ENCODE measurements at places on chromosomes 12 and 14.

- DNase-seq = no peak
These were observed 1.6 kb downstream of the GLTP start for GRCh38 chr12:109878749-109879148.

- DNase-seq = no peak
These were observed 102.6 kb downstream of the NTN4 start for GRCh38 chr12:95687937-95688336.

- no peak for DNase-seq
These were observed 182.9 kb upstream of the SLC38A2 start for GRCh38 chr12:46555406-46555852.

DNA sequence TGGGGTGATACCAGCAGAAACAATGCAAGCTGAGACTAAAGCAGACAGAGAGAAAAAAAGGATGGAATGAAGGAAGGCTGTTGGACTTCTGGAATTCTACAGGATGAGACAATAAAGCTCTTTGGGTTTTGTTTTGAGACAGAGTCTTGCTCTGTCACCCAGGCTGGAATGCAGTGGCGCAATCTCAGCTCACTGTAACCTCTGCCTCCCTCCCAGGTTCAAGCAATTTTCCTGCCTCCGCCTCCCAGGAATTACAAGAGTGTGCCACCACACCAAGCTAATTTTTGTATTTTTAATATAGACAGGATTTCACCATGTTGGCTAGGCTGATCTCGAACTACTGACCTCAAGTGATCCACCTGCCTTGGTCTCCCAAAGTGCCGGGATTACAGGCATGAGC lies 115.4 kb downstream of the EXOC5 start:
- no peak for DNase-seq

DNA sequence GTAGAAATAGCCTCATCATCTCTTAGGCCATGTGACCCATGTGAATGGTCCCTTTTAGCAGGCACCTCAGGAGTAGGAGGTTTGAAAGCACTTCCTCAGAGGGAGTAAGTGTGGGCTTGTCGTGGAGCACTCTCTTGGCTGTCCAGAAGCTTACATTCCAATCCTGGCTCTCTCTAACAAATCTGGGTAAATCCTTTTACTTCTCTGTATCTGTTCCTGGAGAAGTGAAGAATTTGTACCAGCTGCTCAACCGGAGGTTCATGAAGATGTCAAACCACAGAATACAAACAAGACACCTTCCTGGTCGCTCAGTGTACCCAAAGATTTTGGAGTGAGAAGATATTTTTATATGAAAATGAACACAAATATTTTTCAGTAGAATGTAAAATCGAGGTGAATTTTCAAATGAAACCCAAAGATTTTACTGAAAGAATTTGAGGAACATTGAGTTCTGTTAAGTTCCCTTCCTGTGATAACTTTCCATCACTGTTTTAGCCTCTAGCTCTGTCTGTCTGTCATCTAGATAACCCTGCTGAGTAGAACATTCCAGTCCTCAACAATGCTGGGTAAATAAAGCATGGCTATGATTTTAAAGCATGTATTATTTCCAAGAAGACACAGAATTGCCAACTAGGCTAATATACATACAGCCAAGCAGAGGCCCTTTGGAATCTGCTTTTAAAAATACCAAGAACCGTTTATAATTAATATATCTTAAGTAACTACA lies 263.9 kb upstream of the RGS6 start:
- no peak for DNase-seq

- DNase-seq = no peak
These were observed 13.6 kb downstream of the CCDC198 start for GRCh38 chr14:57480051-57480450.

DNA sequence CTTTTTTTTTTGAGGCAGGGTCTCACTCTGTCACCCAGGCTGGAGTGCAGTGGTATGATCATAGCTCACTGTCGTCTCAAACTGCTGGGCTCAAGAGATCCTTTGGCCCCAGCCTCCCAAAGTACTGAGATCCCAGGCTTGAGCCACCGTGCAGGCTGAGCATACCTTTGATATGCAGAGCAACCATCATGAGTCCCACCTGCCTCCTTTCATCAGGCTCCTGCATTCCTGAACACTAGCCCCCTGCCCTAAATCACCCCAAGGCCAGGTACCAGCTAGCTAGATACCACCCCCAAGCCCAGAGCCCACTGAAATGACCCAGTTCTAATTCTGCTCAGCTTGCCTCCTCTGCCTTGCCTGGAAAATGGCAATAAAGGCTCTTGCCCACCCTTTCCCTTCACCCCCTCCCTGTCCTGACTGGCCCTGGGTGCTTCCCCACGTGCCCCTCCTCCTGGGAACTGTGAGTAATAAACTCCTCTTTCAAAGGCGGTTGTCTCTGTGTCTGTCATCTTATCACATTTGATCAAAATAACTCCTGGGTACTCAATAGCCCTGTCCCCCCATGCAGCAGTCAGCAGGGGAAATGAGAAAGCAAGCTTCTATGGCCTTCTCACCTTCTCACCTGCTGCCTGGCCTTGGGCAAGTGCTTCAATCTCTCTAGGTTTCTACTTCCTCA lies 6.4 kb upstream of the BRF1 start:
- no peak for DNase-seq

- DNase-seq = no peak
These were observed 129.6 kb downstream of the SNAPC1 start for GRCh38 chr14:61891810-61892209.

- no peak for DNase-seq
These were observed 1.5 kb downstream of the STYK1 start for GRCh38 chr12:10672231-10672868.

GRCh38 chr12:52382854-52383253 lies 2.6 kb downstream of the KRT84 start:
- DNase-seq = no peak

DNA sequence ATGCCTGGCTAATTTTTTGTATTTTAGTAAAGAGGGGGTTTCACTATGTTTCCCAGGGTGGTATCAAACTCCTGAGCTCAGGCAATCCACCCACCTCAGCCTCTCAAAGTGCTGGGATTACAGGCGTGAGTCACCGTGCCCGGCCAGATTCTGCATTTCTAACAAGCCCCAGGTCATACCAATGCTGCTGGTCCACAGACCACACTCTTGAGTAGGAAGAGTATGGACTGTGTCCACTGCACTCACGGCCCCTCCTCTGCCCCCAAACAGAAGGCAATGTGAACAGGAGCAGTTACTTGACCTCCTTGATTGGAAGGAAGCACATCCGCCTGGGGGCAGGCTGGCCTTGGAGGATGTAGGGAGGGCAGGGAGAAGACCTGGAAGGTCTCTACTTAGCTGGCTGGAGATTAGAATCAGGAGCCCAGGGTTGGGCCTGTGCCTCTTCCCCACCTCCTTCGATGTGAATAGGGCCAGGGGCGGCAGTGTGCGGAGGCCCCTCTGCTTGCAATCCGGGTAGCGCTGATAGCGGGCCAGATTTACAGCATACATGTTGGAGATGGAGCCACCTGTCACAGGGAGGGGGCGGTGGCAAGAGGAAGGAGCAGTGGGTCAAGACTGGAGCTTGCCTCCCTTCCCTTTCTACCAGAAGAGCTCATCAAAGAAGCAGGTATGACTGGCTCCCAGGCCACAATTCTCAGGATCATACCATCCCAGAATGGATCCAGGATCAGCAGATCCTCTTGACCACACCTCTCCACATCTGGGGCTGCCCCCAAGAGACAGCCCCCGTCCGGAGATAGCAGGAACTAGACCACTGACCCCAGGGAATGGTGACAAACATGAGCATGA lies 9.4 kb upstream of the ZNF740 start:
- no peak for DNase-seq

- DNase-seq = no peak
These were observed 36.7 kb upstream of the TMCC3 start for GRCh38 chr12:94686834-94687628.

GRCh38 chr12:71431991-71432390 lies 7.6 kb upstream of the LGR5 start:
- DNase-seq = no peak

DNA sequence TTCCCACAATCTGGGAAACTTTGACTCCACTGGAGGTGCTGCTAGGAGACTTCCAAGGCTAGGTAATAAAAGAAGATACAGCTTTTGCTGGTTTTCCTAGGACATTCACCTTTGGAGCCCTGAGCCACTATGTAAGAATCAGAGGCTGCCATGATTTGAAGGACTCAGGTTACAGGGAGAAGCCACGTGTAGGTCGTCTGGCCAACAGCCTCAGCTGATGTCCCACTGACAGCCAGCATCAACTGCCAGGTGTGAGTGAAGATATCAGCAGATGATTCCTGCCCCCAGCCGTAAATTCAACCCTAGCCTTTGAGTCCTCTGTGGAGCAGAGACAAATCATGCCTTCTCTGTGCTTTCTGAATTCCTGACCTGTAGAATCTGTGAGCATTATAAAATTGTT lies 27.0 kb downstream of the SMOC1 start:
- DNase-seq = no peak

DNA sequence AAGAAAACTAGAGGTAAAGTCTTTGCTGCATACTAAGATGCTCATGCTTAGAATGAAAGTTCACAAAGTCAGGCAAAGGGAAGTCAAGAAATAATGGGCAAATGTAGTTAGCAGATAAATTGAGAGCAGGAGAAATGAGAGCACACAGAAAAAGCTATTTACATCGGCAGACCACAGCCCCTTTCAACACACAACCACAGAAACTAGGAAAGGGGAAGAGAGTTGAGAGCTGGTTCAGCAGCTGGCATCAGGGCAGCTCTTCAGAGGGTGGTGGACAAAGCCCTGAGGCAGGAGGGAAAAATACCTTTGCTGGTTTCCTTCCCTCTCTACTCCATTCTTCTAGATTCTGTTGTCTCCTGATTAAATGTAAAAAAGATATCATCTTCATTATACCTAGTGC lies 95.4 kb upstream of the ANO4 start:
- DNase-seq = no peak

- no peak for DNase-seq
These were observed 29.8 kb downstream of the BRMS1L start for GRCh38 chr14:35855876-35856481.

- no peak for DNase-seq
These were observed 20.5 kb upstream of the RAD51AP1 start for GRCh38 chr12:4518106-4518728.

GRCh38 chr12:97160277-97160676 lies 253.2 kb downstream of the NEDD1 start:
- no peak for DNase-seq
